ENCODE measurements at places on chromosomes 16 and 17.

GRCh38 chr17:31274252-31274651, 22.8 kb downstream of the OMG start:
- no peak for DNase-seq

- DNase-seq: no peak
Measured at GRCh38 chr17:34416116-34416515, 53.1 kb upstream of the CCL1 start.

- DNase-seq: peak; percentile 35
Measured at GRCh38 chr16:15874745-15875314, 13.6 kb downstream of the CEP20 start.

GRCh38 chr16:83400234-83400633, 407.5 kb upstream of the HSBP1 start:
- no peak for DNase-seq

- DNase-seq: no peak
Measured at GRCh38 chr17:56785405-56785804, 48.3 kb downstream of the C17orf67 start.

- no peak for DNase-seq
Measured at GRCh38 chr17:29068818-29069217, 25.9 kb downstream of the PIPOX start.

DNA sequence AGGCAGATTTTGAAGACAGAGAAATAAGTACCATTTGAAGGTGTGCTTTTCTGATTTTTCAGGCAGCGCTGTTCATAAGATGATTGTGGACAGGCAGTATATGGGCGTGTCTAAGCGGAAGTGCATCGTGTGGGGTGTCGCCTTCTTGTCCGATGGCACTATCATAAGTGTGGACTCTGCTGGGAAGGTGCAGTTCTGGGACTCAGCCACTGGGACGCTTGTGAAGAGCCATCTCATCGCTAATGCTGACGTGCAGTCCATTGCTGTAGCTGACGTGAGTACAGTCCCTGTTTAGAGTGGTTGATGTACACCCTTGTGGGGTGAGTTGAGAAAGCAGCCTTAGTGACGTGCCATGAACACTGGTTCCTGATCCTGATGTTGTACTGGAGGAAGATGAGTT, 10.7 kb downstream of the UTP4 start:
- DNase-seq: no peak

DNA sequence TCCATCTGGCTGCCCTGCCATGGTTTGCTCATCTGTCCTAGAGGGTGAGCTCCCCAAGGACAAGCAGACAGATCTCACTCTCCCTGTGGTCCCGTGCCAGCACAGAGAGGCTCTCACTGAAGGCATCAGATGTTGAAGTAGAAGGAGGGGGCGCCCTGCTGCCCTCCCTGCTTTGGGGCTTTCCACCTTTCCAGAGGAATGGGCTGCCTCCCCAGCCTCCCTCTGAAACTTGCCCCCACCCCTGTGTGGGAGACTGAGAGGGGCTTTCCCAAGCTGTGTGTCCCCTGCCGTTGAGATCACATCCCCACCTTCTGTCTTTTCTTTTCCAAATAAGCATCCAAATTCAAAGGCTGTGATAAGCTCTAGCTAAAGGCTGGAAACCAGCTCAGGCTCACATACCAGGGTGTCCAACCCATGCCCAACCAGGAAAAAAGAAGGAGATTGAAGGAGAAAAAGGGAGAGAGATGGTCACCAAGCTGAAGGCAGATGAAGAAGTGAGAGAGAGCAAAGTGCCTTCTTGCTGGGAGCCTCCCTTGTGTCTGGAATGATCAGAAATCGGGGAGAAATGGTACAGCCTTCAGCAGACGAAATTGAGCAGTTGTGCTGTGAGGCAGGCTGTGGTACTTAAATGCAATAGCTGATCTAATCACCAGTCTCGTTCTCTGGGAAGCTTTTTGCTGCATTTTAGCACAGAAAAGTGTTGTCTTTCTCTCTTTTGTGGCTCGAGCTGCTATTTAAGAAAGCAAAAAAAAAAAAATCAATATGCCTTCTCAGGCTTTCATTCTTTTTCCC, 145.9 kb upstream of the LHX1 start:
- no peak for DNase-seq

GRCh38 chr17:28716740-28717577, 709 bp downstream of the RAB34 start:
- DNase-seq: peak; percentile 27

DNA sequence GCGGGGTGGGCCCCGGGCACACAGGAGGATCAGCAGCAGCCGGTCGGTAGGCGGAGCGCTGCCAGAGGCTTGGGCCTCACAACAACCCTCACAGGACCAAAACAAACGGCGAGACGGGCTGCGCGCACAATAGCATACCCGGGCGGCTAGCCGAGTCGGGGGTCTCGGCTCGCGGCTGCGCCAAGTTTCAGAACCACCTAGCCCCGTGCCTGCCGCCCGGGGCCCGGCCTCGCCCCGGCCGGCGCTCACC, 732 bp downstream of the ULK2 start:
- peak; percentile 65 for DNase-seq

DNA sequence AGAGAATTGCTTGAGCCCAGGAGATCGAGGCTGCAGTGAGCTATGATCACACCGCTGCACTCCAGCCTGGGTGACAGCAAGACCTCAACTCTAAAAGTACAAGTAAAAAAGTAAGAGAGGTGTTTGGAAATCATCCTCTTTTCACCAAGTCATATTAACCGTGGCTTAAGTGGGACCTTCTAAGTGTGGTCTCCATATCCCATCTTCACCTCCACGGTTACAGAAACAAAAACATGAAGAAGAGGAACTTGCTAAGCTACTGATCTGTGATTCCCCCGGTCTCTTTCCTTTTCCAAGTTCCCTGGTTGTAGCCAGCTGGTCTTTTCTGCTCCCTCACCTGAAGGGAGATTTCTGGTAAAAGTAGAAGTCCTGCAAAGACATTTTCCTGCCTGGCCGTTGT, 389.4 kb downstream of the CPPED1 start:
- DNase-seq: no peak

DNA sequence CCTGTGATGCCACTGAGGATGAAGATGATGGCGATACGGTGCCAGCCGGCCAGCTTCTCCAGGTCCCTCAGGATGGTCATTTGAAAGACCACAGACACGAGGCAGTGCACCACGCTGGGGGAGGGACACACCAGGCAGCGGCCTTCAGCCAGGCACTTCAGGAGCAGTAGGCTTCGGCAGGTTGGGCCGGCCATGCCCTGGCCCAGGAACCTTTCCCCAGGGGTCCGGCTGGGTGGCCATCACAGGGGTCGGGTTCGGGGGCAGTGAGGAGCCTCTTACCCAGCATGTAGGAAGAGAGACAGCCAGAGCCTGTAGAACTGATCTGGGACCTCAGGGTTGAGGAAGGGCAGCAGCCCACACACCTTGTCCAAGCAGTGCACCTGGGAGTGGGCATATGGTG, 5.3 kb downstream of the AANAT start:
- no peak for DNase-seq

All from left kidney (tissue), 8 donors.